ENCODE measurements at places on chromosomes 11 and 22.

- no peak for DNase-seq
Measured at GRCh38 chr11:66851698-66852465, 5.0 kb upstream of the LRFN4 start.

GRCh38 chr22:31098632-31099110 lies 8.7 kb downstream of the SELENOM start:
- DNase-seq = peak; percentile 41

GRCh38 chr11:6201481-6201880 lies 2.5 kb downstream of the OR52W1 start:
- peak; percentile 33 for DNase-seq

GRCh38 chr11:117723277-117724024 lies 73.6 kb downstream of the DSCAML1 start:
- no peak for DNase-seq

- DNase-seq = no peak
Measured at GRCh38 chr11:47071791-47072261, 104.9 kb downstream of the ARFGAP2 start.
